ENCODE measurements at places on chromosomes 5 and 9. TPM values are rescaled to one million over a fixed set of nuclear protein-coding genes. Genes with fewer than 3 reads are reported as not detected.
A peak's percentile ranks its signal among the peaks of the same experiment; 100 is the strongest.

Gene DNAJC25
- total RNA-seq = 4.2 TPM

DNA sequence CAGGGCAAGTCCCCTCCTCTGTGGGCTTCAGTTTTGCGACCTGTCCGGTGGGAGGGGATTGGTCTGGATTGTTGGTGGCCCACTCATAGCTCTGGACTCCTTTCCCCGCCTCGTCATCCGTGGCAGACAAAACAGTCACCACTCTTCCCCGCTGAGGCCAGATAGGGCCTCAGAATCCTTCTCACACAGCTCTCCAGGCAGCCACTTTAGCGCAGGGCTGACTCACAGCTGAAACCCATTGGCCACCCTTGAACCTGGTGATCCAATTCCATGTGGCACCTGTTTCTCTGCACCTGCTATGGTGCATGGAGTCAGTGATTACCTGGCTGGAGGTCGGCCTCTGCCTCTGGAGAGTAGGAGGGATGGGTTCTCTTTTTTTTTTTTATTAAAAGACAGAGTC is 15.8 kb upstream of the CACFD1 start:
- no peak for DNase-seq

Gene SLC4A9
- 0.07 TPM for total RNA-seq

DNA sequence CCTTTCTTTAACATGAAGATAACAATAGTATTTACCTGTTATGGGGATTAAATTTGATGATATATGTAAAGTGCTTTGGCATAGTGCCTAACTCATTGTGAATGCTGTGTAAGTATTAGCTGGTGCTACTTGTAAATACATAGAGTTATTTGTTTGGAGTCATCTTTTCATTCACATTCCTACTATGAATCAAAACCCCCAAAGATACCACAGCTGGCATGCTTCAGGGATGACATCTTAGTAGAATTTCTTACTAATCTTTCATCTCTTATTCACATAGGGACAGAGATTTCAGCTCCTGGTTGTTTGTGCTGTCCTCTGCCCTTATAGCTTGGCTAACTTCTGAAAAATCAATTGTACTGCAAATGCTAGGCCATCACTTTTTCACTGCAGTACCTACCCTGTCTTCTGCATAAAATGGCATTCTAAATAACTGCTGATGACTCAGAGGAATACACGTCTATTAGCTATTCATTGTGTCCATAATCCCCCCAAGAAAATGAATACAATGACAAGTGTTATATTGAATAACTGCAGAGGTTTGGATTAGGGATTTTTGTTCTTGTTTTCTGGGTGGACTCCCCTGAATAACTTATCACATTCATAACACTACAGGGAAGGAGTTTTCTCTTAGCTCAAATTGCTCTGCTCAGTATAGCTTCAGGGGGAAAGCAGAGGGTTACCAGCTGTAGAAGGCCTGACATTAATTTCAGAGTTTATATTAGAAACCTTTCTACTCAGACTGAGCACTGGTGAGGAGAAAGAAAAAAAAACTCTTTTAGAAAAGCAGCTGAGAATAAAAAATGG is 192.2 kb upstream of the C9orf72 start:
- no peak for DNase-seq

Gene FKTN
- 11.8 TPM for total RNA-seq

DNA sequence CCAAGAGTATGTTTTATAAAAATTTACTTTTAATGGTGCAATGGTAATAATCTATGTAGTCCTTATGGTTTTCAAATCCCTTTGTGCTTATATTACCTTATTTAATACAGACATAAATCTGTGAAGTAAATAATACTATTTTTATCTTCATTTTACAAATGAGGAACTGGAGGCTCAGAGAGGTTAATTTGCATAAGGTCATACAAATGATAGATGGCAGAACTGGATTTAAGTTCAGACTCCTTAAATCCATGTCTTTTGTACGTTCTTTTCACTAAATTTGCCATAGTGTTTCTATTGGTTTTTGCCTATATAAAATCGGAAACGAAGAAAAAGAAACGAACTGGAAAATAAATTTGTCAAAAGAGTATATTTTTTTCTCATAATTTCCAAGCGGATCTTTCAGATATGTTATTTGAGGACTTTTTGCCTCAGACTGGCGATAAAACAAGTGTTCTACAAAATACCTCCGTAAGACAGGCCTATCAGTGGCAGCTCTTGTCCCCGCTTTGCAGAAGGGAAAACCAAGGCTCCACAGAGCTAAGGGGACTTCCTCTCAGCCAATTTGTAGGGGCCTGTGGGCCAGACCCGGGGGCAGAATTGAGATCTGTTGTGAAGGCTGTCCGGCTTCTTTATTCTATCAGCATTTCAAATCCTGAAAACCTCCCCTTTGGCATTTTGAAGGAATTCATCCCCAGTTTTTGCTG is 1.1 kb upstream of the TNFAIP8 start:
- no peak for DNase-seq

DNA sequence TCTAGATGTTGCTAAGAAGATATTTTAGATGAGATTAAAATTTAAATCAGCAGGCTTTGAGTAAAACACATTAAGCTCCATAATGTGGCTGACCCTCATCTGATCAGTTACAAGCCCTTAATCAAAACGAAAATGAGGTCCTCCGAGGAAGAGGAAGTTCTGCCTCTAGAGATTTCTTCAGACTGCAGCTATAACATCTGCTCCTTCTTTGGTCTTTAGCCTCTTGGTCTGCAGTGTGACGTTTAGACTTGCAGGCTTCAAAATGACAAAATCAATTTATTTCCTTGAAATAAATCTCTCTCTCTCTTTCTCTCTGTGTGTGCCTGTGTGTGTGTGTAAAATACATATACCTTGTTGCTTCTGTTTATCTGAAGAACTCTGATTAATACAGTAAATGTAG is 1429.8 kb upstream of the CDH9 start:
- no peak for DNase-seq

GRCh38 chr9:80294318-80294717 is 722.6 kb downstream of the TLE4 start:
- no peak for DNase-seq

Gene CLIC3
- total RNA-seq = 7.8 TPM

Gene NACC2
- total RNA-seq = 6.3 TPM

DNA sequence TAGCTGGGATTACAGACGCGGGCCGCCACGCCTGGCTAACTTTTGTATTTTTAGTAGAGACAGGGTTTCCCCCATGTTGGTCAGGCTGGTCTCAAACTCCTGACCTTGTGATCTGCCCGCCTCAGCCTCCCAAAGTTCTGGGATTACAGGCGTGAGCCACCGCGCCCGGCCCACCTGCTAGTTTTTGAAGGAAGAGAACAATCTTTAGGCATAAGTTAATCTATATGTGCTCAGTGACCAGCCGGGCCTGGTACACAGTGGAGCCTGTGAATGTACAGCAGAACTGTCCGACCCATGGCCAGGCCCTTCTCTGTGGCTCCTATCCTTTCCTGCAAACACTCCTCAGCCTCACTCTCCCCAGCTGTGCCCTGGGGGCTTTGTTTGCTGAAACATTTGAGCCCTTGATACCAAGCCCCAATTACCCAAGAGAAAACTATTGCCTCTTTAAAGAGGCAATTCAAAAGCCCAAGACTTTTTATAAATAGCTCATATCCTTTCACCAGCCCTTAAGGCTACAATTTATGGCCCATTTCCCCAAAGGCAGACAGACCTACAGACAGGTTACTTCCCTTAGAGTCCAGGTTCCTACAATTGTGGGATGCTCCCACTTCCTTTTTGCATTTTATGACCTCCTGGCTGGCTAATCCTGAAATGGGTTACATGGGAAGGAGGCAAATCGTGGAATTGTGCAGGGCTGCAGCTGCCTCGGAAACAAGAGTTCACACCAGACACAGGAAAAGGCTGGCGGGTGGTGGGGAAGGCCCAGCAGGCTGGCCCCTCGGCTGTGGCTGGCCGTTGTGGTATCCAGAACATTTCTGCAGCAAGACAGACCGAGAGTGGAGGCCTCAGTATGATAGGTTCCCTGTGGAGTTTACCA is 37.5 kb downstream of the SPRY4 start:
- no peak for DNase-seq

DNA sequence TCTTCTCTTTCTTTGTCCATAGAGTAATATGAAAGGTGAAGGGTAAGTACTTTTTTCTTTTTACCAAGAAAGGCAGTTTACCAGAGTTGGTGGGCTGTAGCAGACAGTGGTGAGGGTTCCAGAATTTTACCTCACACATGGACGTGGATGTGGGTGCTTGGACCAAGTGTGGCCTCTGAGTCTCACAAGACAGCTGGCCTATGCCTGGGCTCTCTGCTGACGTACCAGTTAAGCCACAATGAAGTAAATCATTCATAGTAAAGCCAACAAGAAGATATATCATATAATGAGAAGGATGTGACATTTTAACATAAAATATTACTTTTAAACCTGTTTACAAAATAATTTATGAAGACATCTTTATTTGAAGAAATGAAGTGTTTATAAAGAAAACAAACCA is 106.0 kb downstream of the PRKACG start:
- no peak for DNase-seq

Gene OR1L4
- total RNA-seq = not detected

Gene CEL
- 1.7 TPM for total RNA-seq

GRCh38 chr5:153367466-153367865 is 123.0 kb upstream of the GRIA1 start:
- DNase-seq = no peak

GRCh38 chr9:96379461-96379860 is 4.0 kb downstream of the SLC35D2 start:
- no peak for DNase-seq

Gene ADAMTSL2
- not detected for total RNA-seq

Gene GNA14
- not detected for total RNA-seq

Gene PITX1
- total RNA-seq = not detected

- no peak for DNase-seq
Measured at GRCh38 chr5:122036326-122036725, 41.7 kb downstream of the LOX start.

GRCh38 chr9:93156475-93157008 is 22.5 kb upstream of the NINJ1 start:
- peak; percentile 85 for DNase-seq

- DNase-seq = no peak
Measured at GRCh38 chr5:33688526-33688925, 203.3 kb downstream of the ADAMTS12 start.

GRCh38 chr5:81785322-81785721 is 34.4 kb upstream of the SSBP2 start:
- no peak for DNase-seq

DNA sequence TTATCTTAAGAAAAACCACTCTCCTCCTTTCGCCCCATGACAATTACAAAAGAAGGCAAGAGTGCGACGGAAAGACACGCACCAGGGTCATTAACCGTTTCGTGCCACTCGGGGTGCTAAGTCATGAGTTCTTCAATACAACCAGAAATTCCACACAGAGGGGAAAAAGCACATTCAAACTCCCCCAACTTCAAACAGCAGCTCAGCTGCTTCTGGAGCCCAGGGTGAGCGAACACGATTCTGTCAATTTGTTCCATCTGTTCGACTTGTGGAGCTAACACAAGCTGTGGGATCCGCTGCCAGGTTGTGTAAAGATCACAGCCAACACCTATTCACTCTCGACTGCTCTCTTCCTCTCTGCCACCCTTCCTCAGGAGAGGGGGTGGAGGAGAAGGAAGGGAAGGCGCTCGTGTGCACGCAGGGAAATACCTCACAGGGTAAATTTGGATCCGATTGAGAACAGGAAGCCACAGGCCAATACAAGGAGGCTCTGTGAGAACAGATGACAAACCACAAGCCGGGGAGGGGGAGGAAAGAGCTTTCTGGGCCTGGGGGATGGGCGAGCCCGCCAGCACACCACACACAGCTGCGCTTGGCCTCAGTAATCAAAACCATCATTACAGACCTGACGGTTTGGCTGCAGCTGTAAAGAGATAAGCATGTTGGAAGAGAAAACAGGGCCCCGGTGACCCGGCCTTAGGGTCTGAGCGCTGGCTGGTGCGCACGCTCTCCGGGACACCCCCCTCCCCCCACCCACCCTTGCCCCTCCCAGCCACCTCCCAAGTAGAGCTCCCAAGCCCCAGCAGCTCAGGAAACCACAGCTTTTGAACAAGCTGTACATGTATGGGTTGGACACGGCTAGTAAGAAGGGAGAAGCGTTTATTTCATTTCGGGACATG is 54.3 kb downstream of the PTCH1 start:
- DNase-seq = peak; percentile 93

- DNase-seq = no peak
Measured at GRCh38 chr9:95008151-95008771, 281.8 kb downstream of the AOPEP start.

Gene OR1L6
- total RNA-seq = not detected

DNA sequence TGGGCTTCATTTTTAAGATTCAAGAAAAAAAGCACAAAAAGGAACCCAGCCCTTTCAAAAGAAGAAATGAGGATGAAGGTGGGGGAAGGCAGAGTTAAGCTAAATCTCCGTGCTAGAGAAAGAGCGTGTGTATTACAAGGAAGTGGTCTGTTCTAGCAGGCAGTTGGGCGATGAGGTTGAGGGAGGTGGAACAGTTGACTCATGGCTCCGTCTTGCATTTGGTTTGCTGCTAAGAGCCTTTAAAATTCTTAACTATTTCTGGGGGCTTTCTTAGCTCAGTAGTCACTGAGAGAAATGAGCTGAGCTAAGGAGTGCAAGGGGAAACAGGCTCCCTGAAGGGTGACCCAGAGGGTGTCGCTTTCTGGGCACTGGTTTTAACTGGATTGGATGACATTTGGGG is 117.4 kb downstream of the GCNT1 start:
- DNase-seq = peak; percentile 96

DNA sequence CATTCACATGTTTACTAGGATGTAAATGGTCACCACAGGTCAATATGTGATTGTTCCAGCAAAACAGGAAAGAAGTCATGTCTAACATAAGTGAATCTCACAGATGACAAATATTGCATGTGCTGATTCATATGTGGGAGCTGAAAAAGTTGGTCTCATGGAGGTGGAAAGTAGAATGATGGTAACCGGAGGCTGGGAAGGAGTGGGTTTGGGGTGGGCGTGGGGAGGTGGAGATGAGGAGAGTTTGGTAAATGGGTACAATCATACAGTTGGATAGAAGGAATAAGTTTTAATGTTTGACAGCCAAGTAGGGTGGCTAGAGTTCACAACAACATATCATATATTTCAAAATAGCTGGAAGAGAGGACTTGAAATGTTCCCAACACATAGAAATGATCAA is 83.8 kb upstream of the RANBP3L start:
- DNase-seq = no peak

- no peak for DNase-seq
Measured at GRCh38 chr5:4941957-4942830, 197.9 kb upstream of the ADAMTS16 start.

Gene ADRB2
- 4.4 TPM for total RNA-seq

GRCh38 chr5:168826246-168826725 is 247.1 kb upstream of the PANK3 start:
- no peak for DNase-seq

GRCh38 chr5:40410231-40410861 is 269.4 kb upstream of the PTGER4 start:
- peak; percentile 84 for DNase-seq

DNA sequence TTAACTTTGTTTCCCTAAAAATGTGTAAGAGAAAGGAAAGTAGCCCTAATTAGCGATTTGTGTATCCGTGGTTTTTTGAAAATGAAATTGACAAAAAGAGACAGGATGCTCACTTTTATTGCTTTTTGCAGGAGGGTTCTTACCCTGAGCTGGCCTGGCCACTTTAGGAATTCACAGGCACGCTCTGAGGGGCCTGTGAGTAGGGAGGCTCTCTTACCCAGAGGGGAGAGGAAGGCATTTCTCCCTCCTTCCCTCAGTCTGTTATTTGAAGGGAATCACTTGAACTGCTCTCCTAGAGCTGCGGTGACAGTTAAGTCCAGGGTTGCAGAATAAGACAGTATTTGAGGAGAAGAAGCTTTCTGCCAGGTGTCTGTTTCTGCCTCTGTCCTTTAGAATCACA is 16.7 kb downstream of the PIK3R1 start:
- DNase-seq = no peak

GRCh38 chr5:169081000-169081724 is 219.8 kb downstream of the SLIT3 start:
- DNase-seq = no peak

Gene SLC27A6
- not detected for total RNA-seq

Data from activated CD8-positive, alpha-beta memory T cell treated with anti-CD3 and anti-CD28 coated beads, Interleukin-2, amount 10 ng/mL, durations not matched to agents 7 days and 5 days (primary cell).